A549 treated with CpdA at 1 μM for 4 hours (cell line): ENCODE measurements at places on chromosomes 2 and 18. TPM values are rescaled to one million over a fixed set of nuclear protein-coding genes. Genes with fewer than 3 reads are reported as not detected.

CDCA7 gene
- total RNA-seq: 37.8 to 45.6 TPM (median 44.7 TPM) in 5 replicates

ALPI gene
- total RNA-seq: not detected in 5 replicates

PDE1A gene
- 0.08 to 0.26 TPM (median 0.16 TPM) in 4 of 5 replicates, not detected in the other for total RNA-seq

STPG4 gene
- total RNA-seq: 0.12 TPM in 1 of 5 replicates, not detected in the others

ZNF385B gene
- 0.03 TPM in 1 of 5 replicates, not detected in the others for total RNA-seq

RTP5 gene
- total RNA-seq: not detected in 5 replicates

ORC4 gene
- total RNA-seq: 36.0 to 40.1 TPM (median 37.6 TPM) in 5 replicates

UGT1A4 gene
- 0.07 TPM in 1 of 5 replicates, not detected in the others for total RNA-seq

OSR1 gene
- 4.6 to 9.8 TPM (median 5.4 TPM) in 5 replicates for total RNA-seq

DYSF gene
- 0.73 to 0.94 TPM (median 0.81 TPM) in 5 replicates for total RNA-seq

CYBRD1 gene
- total RNA-seq: 26.3 to 37.3 TPM (median 34.4 TPM) in 5 replicates
